Lower leg skin (tissue), 4 donors: ENCODE measurements at places on chromosomes 11 and 22. TPM values are rescaled to one million over a fixed set of nuclear protein-coding genes. Genes with fewer than 3 reads are reported as not detected.

CNTF gene
- total RNA-seq = 2.1 TPM

PIK3IP1 gene
- total RNA-seq = 116 TPM

DNA sequence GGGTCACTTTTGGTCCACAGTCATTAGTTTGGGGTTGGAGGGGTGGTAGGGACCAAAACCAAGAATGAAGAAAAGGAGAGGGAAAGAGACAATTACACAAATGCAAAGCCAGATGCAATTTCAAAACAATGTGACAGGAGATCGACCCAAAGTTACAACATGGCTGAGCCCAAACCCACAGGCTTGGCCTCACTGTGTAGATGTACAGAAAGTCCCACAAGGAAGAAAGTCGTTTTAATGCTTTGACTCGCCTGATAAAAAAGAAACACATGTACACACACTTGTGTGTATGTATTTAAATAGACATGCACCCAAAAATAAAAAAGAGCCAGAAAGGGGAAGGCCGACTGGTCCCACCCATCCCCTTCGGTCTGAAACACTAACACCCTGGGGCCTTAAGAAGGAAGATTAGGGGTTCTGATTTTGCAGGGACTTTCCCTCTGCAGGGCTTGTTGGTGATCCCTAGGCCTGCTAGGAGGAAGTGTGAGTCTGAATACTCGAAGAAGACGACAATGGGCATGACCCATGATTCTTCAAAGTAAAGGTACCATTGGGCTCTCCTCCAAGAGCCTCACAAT is 104.1 kb downstream of the ETS1 start:
- DNase-seq = no peak

- DNase-seq = no peak
These were observed at the start of gene OR52K1 for GRCh38 chr11:4482445-4482844. Gene OR52K1 (plus strand): TSS chr11:4482646. CDS start chr11:4488901, 6,255 bp downstream.

DNA sequence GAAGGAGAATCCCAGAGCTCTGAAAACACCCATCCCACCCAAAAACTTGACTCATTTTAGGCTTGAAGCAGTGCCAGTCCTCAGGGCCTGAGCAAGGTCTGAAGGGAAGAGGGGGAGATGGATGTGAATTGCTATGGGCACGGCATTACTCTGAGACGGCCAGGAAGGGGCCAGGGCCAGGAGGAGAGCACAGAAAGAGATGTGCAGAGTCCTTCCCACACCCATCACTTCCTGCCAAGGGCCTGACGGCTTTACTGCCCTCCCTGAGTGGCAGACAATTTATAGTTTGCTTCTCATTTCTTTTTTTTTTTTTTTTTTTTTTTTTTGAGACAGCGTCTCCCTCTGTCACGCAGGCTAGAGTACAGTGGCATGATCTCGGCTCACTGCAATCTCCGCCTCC is 22.5 kb downstream of the TAB1 start:
- DNase-seq = no peak

DNA sequence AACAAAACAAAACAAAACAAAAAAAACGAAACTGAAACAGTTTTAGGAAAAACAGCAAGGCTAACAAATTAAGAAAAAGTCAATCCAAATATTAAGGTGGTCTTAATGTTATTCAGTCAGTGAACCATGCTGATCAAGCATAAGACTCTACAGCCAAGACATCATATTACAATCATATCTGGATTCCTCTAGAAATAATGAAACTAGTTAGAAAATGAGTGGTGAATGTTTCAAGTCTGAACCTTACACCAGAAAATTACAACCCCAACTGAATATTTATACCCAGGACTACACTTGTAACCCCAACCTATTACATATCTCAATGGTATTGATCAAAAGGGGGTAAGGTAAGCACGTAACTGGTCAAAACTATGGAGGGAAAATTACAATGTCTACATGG is 48.8 kb downstream of the ACAT1 start:
- DNase-seq = no peak

DNA sequence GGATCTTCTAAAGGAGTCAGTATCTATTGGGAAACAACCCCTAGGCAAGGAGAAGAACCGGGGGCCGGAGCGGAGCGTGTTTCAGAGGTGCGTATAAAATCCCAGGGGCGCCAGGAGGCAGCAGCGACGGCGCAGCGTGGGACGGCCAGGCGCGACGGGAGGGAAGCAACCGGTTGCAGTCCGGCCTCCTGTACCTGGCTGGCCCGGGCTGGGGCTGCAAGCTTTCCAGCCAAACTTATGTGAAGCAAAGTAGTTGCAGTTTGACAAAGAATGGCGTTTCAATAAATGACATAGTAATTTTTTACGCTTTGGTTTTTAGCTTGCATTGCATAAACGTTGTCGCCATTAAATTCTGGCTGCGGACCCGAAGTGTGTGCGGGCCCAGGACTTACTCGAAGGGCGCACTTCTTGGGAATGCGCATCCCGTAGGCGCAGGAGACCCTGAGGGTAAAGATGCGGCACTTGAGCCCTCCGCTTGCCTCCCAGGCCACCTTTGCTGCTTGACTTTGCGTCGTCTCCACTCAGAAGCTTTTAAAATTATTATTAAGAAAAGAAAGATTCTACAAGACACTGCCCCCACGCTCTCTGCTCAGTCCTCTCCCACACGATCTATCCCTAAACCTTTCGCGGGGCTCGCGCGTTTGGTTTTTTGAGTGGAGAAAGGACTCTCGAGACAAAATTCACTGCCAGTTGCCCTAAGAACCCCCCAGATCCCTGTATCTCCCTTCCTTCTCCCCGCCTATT is 1.6 kb upstream of the WT1 start:
- DNase-seq = no peak

- no peak for DNase-seq
These were observed 235.4 kb downstream of the METTL15 start for GRCh38 chr11:28343304-28344233.

- DNase-seq = no peak
These were observed 64.7 kb downstream of the TSPAN18 start for GRCh38 chr11:44791316-44791925.

- DNase-seq = no peak
These were observed 55.2 kb downstream of the PPFIBP2 start for GRCh38 chr11:7569044-7569443.
